ENCODE measurements at places on chromosomes 2 and 18. TPM values are rescaled to one million over a fixed set of nuclear protein-coding genes. Genes with fewer than 3 reads are reported as not detected.

DNA sequence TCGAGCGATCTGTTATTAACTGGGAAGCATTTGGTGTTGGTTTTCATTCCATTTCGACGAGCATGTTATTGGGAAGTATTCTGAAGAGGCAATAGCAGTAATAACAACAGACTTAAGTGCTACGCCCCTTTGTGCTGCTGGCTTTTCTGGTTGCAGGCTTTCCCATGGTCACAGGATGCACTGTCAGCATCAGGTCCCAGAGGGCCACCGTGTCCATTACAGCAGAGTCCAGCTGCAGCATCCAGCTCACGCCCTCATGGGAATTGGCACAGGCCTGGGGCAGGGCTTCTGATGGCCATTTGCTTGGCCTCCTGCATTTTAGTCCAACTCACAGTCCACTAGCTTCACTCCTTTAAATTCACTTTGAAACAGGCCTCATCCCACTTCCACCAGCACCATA lies 44.4 kb downstream of the BCL2L11 start:
- peaks cover 35% of the 10 kb centered on the region for H3K36me3 ChIP-seq
- DNase-seq = no peak
- no peak overlapping the region for H3K4me3 ChIP-seq
- peaks cover 12% of the 10 kb centered on the region for H3K27me3 ChIP-seq
- no peak overlapping the region for H3K27ac ChIP-seq

DNA sequence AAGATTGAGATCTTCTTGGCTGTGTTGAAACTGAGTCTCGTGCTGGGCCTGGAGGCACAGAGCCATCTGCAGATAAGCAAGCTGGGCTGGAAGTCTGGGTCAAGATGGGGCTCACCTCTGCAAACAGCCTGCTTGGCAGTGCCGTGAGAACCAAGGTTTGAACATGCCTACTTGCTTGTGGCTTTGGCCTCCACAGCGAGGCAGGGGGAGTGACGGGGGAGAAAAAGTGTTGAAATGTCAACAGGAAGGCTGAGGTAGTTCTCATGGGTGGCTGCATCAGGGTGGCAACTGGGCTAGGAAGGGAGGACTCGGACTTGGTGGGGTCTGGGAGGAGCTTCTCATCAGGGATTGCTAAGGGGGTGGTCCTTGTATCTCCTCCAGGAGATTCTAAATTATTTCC lies 99.7 kb downstream of the THNSL2 start:
- no peaks in the 10 kb centered on the region for H3K36me3 ChIP-seq
- H3K4me3 ChIP-seq = no peak overlapping the region
- DNase-seq = no peak
- H3K27me3 ChIP-seq = no peaks in the 10 kb centered on the region

GRCh38 chr2:190088917-190089316 lies 26.4 kb upstream of the MSTN start:
- no peaks in the 10 kb centered on the region for H3K27me3 ChIP-seq
- H3K36me3 ChIP-seq = no peaks in the 10 kb centered on the region
- no peak overlapping the region for H3K4me3 ChIP-seq

DNA sequence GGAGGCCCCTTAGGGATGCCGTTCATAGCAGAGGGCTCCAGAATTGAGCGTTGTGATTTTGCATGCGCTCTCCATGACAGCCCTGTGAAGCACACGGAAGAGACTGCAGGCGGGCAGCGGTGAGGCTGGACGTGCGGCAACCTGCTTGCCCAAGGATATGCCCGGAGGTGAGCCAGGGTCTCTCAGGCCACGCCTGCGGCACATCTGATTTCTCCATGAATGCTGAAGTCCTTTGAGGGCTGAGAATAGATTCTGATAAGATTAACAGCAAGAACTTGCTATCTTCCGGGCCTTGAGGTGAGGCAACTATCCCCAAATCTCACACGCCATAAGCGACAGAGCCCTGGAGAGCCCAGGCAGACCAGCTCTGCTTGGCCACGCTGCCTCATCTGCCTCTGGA lies 55.6 kb upstream of the LAMA1 start:
- peaks cover 3% of the 10 kb centered on the region for H3K27me3 ChIP-seq
- no peaks in the 10 kb centered on the region for H3K4me1 ChIP-seq
- H3K4me3 ChIP-seq = no peak overlapping the region

- no peaks in the 10 kb centered on the region for H3K27me3 ChIP-seq
- peaks cover 8% of the 10 kb centered on the region for H3K36me3 ChIP-seq
- H3K4me3 ChIP-seq = no peak overlapping the region
- no peak overlapping the region for H3K27ac ChIP-seq
These were observed 80.8 kb upstream of the WIPF1 start for GRCh38 chr2:174678395-174678794.

- no peaks in the 10 kb centered on the region for H3K36me3 ChIP-seq
- peaks cover 7% of the 10 kb centered on the region for H3K27me3 ChIP-seq
- no peak overlapping the region for H3K4me3 ChIP-seq
These were observed 14.8 kb downstream of the MOGAT1 start for GRCh38 chr2:222686086-222686750.

DNA sequence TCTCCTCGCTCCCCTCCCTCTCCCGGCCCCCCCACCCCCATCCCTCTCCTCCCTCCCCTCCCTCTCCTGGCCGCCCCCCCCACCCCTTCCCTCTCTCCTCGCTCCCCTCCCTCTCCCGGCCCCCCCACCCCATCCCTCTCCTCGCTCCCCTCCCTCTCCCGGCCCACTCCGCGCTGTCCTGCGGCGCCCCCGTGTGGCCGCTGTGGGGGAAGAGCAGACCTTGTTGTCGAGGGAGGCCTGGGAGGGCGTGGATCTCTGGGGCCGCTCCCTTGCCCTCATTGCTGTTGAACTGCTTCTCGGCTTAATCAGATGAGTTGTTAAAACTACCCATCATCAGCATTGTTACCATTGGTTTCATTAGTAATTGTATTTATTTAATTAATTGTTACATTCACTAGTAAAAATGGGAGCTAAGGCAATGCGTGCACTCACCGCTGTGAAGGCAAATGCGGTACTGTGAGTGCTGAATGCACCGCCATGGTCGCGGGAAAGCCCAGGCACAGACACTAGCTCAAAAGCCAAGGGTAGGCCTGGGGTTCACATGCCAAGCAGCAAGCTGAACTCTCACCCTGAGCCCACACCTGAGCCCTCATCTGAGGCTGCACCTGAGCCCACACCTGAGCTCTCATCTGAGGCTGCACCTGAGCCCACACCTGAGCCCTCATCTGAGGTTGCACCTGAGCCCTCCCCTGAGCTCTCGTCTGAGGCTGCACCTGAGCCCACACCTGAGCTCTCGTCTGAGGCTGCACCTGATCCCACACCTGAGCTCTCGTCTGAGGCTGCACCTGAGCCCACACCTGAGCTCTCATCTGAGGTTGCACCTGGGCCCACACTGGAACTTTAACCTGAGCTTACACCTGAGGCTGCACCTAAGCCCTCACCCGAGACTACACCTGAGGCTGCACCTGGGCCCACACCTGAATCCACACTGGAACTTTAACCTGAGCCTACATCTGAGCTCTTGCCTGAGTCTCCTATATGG lies 8.8 kb downstream of the RTP5 start:
- no peak overlapping the region for H3K4me3 ChIP-seq
- no peak overlapping the region for H3K27ac ChIP-seq
- peak; percentile 80 for DNase-seq
- peaks cover 4% of the 10 kb centered on the region for H3K36me3 ChIP-seq

GRCh38 chr2:26904839-26905238 lies 56.9 kb downstream of the DPYSL5 start:
- H3K27me3 ChIP-seq = peaks cover 1% of the 10 kb centered on the region
- H3K4me1 ChIP-seq = no peaks in the 10 kb centered on the region
- DNase-seq = no peak
- H3K27ac ChIP-seq = no peak overlapping the region
- H3K4me3 ChIP-seq = no peak overlapping the region
- no peaks in the 10 kb centered on the region for H3K36me3 ChIP-seq

- no peaks in the 10 kb centered on the region for H3K36me3 ChIP-seq
- no peaks in the 10 kb centered on the region for H3K4me1 ChIP-seq
- H3K27me3 ChIP-seq = peaks cover 2% of the 10 kb centered on the region
- H3K4me3 ChIP-seq = no peak overlapping the region
- no peak for DNase-seq
These were observed 62.4 kb downstream of the LYPD1 start for GRCh38 chr2:132607426-132608090.

- peaks cover 17% of the 10 kb centered on the region for H3K36me3 ChIP-seq
- H3K4me1 ChIP-seq = peaks cover 4% of the 10 kb centered on the region
- no peak for DNase-seq
These were observed 70.1 kb downstream of the BOLA3 start for GRCh38 chr2:74077636-74078035.

Gene CAPN14
- 1.1 TPM for total RNA-seq

Gene KCNG2
- not detected for total RNA-seq

Gene CFAP53
- total RNA-seq = 0.43 TPM

Gene AMER3
- total RNA-seq = not detected

Gene REEP1
- total RNA-seq = 0.19 TPM

Gene EMILIN2
- 12.2 TPM for total RNA-seq

Gene ANKRD62
- not detected for total RNA-seq

Gene MC2R
- total RNA-seq = not detected

Gene SPATA3
- total RNA-seq = not detected

Gene MYOM1
- total RNA-seq = 0.40 TPM

Gene SERPINB4
- total RNA-seq = not detected

Gene PXDN
- total RNA-seq = 0.05 TPM

Gene UGT1A5
- total RNA-seq = not detected

Gene TUBB6
- total RNA-seq = 2.6 TPM

Gene MALL
- 0.38 TPM for total RNA-seq

Gene KANSL3
- total RNA-seq = 33.0 TPM
